ENCODE measurements at places on chromosomes 6 and 20.

DNA sequence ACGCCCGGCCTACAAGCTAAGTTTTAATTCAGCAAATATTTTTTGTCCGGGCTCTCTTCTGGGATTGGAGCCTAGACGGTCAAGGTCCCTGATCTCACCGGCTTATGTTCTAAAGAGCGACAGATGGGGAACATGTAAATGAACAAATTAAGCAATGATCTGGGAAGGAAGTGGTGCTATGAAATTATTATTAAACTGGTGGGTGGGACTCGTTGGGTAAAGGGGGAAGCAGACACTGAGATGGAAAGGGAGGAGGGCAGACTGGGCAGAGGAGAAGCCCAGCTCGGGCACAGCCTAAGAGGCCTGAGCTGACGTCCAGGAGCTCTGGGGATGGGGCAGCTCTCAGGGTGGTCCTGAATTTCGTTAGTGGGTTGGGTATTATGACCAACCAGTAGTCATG lies 81.8 kb upstream of the AGPAT4 start:
- DNase-seq, result no peak

DNA sequence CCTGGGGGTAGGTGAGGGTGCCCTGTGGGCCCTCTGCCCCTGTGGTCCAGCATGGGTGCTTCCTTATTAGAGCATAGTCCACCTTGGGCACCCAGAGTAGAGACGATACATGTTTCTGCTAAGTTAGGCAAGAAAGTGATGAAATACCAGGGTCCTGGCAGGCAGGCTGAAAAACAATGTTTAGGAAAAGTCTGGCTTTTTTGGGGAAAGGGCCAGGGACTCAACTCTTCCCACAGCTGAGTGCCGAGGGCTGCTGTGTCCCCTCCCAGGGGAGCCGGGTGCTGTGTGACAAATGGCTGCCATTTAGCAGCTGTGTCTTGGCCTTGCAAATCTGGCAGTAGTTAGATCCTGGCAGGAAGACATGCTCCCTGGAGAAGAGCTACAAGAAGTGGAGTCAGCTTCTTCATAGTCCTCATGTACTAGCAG lies 61.5 kb downstream of the RREB1 start:
- no peak for DNase-seq

- no peak for DNase-seq
Measured at GRCh38 chr6:24951811-24952299, 16.1 kb upstream of the RIPOR2 start.

GRCh38 chr6:52532457-52532856 lies 44.4 kb downstream of the TRAM2 start:
- no peak for DNase-seq

- no peak for DNase-seq
Measured at GRCh38 chr6:102398788-102399390, 1005.4 kb downstream of the GRIK2 start.

DNA sequence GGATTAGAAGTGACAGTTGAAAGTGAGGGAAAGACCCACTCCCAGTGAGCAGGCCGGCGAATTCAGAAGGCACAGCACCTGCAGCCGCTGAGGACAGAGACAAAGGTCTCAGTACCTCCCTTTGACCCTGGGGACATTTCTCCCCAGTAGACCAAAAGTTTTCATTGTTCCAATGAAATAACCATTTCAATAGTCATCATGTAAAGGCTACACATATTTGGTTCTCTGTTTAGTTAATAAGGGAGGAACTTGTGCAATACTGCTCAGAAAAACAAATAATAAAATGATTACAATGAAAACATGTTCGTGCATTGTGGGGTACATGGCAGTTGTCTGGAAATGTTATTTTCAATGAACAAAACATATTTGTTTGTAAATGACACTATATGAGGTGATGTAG lies 52.5 kb downstream of the EDN1 start:
- no peak for DNase-seq

DNA sequence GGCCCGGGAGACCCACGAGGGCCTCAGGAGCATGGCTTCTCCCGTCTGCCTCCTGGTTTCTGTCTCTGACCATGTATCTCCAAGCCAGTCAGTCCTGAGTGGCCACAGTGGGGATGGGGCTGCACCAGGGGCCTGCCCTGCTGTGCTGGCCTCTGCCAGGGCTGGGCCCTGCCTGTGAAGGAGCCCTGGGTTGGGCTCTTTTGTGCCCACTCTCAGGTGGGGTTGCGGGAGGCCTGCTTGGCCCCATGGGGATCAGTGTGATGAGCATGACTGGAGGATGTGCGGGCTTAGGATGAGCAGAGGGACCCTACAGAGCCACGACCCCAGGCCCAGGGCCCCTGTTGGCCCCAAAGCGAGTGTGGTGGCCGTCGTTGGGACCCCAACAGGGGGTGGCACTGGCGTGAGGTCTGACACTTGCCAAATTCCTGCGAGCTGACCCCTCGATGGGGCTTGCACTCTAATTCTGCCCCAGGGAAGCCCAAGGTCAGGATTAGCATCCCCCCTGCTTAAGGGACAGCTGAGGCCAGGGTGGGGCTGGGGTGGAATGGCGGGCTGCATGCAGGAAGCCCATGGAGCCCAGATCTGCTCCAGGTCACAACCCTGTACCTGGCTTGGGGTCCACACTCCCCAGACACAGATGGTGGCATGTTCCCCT lies 90.0 kb upstream of the BHLHE23 start:
- DNase-seq, result no peak

DNA sequence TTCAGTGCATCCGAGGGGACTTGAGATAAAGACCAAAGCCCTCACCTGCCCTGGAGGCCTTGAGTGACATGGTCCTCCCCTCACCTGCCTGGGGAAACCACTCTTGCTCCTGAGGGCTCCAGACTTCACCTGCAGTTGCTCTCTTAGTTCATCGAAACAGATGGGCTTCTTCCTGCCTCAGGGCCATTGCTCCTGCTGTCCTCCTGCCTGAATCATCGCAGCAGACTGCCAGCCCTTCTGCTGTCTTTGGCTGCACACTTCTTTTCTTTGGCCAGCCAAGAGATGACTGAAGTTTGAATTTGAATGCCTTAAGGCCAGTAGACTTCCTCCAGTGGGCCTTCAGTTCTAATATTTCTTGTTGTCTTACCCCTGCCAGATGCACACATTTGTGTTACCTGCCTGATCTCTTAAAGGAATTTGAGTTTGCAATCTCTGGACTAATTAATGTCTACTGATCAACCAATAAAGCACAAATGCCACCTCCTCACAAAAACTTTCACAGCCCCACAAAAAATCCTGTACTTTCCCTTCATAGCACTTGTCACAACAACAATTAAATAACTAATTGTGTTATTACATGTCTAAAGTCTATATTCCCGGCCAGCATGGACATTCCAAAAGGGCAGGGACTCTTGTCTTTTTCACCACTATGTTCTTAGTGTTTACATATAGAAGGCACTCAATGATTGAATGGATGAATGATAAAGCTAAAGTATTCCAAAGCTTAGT lies 56.7 kb upstream of the SGK1 start:
- DNase-seq, result no peak

DNA sequence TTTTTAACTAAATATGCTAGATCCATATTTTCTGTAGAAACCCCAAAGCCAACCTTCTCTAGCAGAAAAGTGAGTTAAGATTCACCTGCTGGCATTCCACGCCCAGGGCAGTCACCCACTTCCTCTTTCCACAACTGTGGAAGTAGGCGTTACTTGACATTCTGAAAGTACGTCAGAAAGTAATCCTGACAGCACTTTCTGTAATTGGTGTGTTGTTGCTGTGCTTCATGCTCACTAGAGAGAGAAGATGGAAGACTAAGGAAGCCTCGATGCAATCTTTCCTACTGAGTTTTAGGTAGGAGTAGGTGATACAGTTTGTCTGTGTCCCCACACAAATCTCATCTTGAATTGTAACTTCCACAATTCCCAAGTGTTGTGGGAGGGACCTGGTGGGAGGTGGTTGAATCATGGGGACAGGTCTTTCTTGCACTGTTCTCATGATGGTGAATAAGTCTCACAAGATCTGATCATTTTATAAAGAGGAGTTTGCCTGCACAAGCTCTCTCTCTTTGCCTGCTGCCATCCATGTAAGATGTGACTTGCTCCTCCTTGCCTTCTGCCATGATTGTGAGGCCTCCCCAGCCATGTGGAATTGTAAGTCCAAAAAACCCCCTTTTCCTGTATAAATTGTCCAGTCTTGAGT lies 101.1 kb downstream of the MAP3K7 start:
- DNase-seq, result no peak

DNA sequence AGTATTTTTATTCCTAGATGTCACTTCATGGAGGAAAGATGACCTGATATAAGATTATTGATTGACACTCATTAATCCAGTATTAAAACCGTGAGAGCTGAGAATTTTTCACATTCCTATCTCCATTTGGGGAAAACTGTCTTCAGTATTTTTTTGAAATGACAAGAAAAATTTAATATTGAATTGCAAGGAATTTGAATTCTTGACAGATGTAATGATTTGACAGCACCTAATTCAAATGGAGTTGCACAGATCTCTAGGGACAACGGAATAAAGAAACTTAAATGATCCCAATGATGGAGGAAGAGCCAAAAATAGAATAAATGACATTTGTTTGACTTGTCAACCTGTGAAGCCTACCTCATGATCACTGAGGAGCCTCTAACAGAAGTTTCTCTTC lies 1591.4 kb downstream of the HACE1 start:
- no peak for DNase-seq

DNA sequence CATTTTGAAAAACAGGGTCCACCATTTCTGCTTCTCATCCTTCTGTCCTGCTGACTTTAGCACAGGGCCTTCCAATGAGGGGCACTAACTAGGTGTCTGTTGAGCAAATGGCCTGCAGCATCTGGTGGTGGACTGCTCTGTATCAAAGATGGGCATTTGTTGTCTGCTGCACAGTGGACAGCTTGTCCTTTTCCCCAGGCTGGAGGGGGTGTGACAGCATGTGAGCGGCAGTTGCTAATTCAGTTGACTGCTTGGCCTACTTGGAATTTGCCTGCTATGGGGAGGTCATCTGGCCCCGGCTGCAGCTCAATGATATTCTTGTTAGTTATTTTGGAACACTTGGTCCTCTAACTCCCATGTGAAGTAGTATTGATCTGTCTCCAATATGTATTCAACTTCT lies 93.7 kb downstream of the SH3BGRL2 start:
- peak; percentile 41 for DNase-seq

DNA sequence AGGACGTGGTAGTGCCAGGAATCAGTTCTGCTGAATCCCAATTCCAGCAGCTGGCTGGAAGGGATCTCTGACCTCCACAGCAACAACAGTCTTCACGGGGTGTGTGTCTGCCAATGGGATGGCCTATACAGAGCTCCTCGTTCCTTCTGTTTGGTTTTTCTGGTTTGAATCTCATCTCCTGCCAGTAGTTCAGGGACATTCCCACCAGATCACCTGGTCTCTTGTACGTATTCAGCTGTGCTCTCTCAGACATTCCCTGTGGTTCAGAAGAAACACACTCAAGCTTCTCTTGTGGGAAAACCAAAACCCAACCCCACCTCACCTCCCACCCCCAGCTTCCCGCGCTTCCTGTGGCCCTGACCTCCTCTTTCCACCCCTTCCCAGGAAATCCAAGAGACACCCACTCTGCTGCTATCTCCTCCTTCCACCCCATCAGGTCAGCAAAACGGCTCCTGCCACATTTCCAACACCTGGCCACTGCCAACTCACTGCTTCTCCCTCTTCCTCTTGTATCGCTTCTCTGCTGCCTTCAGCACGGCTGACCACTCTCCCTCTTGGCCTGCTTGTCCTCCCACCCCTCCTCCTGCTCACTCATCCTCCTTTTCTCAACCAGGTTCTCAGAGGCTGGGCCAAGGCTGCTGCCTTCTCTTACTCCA lies 63.3 kb upstream of the PTGIS start:
- no peak for DNase-seq

DNA sequence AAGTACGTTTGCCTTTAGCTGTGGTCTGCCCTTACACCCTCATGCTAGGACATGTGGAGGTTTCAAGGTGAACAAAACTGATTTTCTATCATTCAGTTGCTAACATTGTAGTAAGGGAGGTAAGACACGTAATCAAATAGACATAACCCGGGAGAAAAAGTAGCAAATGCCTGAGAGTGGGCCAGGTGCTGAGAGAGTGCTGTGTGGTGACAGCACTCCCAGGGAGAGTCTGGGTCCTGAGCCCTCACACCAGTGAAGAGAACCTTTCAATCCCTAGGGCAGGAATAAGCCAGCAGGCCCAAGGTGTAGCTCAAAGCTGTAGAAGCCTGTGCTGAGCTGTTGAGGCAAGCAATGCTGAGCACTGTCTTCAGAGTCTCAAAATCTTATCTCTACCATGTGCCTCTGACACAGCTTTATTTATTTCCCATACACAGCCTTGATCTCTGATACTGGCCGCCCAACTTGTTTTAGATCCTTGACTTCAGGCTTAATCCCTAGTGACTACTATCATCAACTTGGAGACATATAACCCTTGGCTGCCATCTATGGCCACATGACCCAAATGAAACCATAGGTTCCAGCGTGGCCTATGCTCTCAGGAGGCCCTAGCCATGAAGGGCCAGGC lies 55.2 kb downstream of the TPD52L1 start:
- no peak for DNase-seq

DNA sequence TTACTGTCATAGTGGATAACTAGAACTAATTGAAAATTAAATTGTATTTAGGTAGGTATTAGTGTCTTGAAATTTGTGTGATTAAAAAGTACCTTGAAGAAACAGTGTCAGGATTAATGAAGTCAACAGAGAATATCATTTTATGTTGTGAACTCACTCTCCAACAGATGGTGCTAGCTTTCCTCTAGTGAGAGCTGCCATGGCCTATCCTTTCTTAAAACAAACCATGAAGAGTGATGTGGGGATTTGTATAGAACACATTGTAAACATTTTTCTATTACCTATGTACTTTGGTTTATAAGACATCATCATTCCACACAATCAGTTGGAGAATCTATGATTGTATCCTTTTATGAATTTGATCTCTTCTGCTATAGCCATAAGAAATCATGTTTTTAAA lies 4.8 kb upstream of the SRSF12 start:
- peak; percentile 37 for DNase-seq

DNA sequence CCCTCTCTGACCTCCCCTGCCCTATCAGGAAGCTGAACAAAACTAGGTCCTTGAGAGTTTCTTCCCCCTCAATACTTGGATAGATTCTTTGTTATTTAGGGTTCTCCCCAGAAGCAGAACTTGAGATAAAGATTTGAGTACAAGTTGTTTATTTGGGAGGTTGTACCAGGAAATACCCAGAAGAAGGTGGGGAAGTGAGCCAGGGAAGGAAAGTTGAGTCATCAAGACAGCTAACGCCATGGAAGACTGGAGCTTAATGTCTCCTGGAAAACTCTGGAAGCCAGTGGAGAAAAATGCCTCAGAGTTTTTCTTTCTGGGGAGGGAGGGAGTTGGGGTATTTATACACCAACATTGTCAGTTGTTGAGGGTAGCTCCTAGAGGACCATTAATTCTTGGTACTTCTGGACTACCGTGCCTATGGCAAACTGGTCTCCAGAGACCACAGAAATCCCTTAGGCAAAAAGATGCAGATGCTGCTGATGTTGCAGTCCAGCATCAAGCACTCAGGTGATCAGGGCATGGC lies 102.6 kb upstream of the ZFP64 start:
- no peak for DNase-seq

DNA sequence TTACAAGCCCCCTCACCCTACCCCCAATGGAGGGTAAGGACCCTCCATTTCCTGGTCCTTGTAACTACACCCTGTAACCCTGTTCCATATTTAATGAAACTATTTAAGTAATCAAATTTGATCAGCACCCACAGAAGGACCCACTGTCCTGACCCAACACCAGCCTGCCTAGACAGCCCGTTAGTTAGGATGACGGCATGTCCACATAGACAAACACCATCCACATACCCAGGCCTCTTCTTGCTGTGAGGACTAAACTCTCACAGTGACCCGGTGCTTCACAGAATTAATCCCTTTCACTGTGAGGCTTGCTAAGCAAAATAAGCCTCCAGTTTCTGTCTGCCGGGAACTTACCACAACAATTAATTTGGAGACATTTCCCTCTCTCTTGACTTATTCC lies 32.8 kb upstream of the FOXQ1 start:
- DNase-seq, result no peak
